B cell (primary cell): ENCODE measurements at places on chromosomes 4 and X. TPM values are rescaled to one million over a fixed set of nuclear protein-coding genes. Genes with fewer than 3 reads are reported as not detected.

- H3K27me3 ChIP-seq: no peaks in the 10 kb centered on the region
- peak; percentile 9 for DNase-seq
- H3K4me3 ChIP-seq: no peak overlapping the region
- no peak overlapping the region for H3K27ac ChIP-seq
Measured at GRCh38 chrX:106415276-106415895, 196.4 kb upstream of the RADX start.

REELD1 gene
- total RNA-seq: 2.6 and 6.0 TPM in 2 replicates

ANXA10 gene
- total RNA-seq: not detected in 2 replicates

- H3K4me3 ChIP-seq: no peak overlapping the region
- H3K27me3 ChIP-seq: no peaks in the 10 kb centered on the region
- DNase-seq: no peak
- H3K36me3 ChIP-seq: no peaks in the 10 kb centered on the region
- no peaks in the 10 kb centered on the region for H3K4me1 ChIP-seq
Measured at GRCh38 chrX:124651031-124651430, 304.7 kb downstream of the SH2D1A start.

DNA sequence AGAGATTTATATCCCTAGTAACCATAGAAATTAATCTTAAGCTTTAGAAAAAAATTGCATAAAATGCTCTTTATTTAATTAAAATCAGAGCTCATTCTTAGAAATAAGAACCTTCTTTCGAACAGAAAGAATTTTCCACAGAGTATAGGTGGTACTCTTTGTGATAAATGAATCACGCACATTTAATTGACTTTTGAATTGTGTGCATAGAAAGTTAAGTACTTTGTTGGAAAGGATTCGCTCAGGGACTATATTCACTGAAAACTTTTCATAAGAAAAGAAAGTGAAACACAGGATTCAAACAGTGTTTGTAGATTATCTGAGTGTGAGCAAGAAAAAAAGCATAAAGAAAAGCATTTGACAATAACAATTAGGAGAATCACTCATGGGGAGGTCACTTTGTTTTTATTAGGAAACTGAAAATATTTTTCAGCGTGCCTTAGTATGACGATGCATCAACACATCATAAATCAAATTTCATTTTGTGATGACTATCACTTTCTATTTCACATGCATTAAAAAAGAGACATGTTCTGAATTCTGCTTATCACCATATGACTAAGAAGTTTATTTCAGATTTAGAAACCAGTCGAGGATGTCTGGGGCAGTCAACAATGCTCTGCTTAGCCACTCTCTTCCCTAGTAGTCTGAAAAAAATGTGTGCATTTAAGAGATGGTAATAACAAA is 49.5 kb downstream of the STX18 start:
- H3K27me3 ChIP-seq: no peaks in the 10 kb centered on the region
- H3K4me1 ChIP-seq: peaks cover 5% of the 10 kb centered on the region
- H3K27ac ChIP-seq: peak overlapping the region; percentile 76
- peak; percentile 34 for DNase-seq

- no peaks in the 10 kb centered on the region for H3K27me3 ChIP-seq
- H3K4me1 ChIP-seq: no peaks in the 10 kb centered on the region
- no peak for DNase-seq
- no peak overlapping the region for H3K27ac ChIP-seq
- H3K4me3 ChIP-seq: no peak overlapping the region
Measured at GRCh38 chr4:43238008-43238407, 345.5 kb downstream of the GRXCR1 start.

USP26 gene
- not detected in 2 replicates for total RNA-seq

GRCh38 chrX:1545776-1546408 is 8.9 kb upstream of the P2RY8 start:
- no peaks in the 10 kb centered on the region for H3K36me3 ChIP-seq
- peaks cover 25% of the 10 kb centered on the region for H3K4me1 ChIP-seq
- no peak overlapping the region for H3K4me3 ChIP-seq

- no peak overlapping the region for H3K27ac ChIP-seq
- no peak overlapping the region for H3K4me3 ChIP-seq
- no peaks in the 10 kb centered on the region for H3K36me3 ChIP-seq
- no peak for DNase-seq
Measured at GRCh38 chrX:115372152-115372551, 82.6 kb downstream of the LUZP4 start.

DNA sequence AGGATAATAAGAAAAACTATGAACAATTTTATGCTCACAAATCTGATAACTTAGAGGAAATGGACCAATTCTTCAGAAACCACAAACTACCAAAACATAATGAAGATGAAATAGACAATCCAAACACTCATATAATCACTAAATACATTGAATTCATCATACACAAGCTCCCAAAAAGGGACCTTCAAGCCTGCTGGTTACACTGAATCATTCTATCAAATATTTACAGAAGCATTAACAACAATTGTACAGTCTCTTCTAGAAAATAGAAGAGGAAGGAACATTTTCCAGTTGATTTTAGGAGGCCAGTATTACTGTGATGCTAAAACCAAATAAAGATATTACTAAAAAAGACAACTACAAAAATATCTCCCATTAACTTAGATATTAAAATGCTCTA is 88.3 kb downstream of the IL15 start:
- no peak for DNase-seq
- no peaks in the 10 kb centered on the region for H3K4me1 ChIP-seq
- H3K27ac ChIP-seq: no peak overlapping the region
- H3K36me3 ChIP-seq: peaks cover 2% of the 10 kb centered on the region

GRCh38 chr4:24063731-24064130 is 173.9 kb upstream of the PPARGC1A start:
- no peak overlapping the region for H3K4me3 ChIP-seq
- H3K36me3 ChIP-seq: no peaks in the 10 kb centered on the region
- no peak for DNase-seq
- no peak overlapping the region for H3K27ac ChIP-seq
- H3K27me3 ChIP-seq: no peaks in the 10 kb centered on the region

ADH6 gene
- total RNA-seq: not detected in 2 replicates

GRCh38 chr4:189835505-189835904 is 105.2 kb upstream of the FRG1 start:
- no peak for DNase-seq
- H3K27ac ChIP-seq: no peak overlapping the region
- no peaks in the 10 kb centered on the region for H3K36me3 ChIP-seq
- no peak overlapping the region for H3K4me3 ChIP-seq
- no peaks in the 10 kb centered on the region for H3K27me3 ChIP-seq

- H3K36me3 ChIP-seq: no peaks in the 10 kb centered on the region
- DNase-seq: no peak
- H3K27me3 ChIP-seq: no peaks in the 10 kb centered on the region
- no peaks in the 10 kb centered on the region for H3K4me1 ChIP-seq
Measured at GRCh38 chr4:108053251-108053711, 63.6 kb downstream of the HADH start.

- no peaks in the 10 kb centered on the region for H3K27me3 ChIP-seq
- no peak overlapping the region for H3K4me3 ChIP-seq
- peaks cover 10% of the 10 kb centered on the region for H3K4me1 ChIP-seq
Measured at GRCh38 chr4:71270901-71271300, 67.9 kb upstream of the SLC4A4 start.

TGIF2LX gene
- total RNA-seq: not detected in 2 replicates

DNA sequence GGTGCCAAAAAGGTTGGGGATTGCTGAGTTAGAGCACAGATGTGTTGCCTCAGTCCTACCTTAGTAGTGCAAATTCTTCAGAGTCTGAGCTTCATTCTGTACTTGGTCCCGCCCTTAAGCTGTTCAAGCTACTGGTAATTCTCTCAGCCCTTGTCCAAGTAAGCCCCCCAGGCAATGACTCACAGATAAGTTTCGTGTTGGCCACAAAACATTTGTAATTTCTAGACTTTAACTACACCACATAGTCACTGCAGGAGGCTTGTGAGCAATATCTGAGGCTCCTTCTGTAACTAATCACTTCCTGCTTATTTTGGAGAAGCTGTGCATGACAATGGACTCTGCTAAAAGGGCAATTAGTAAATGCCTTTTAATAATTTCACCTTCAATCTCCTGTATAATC is 1420.5 kb downstream of the PCDH7 start:
- no peak overlapping the region for H3K27ac ChIP-seq
- H3K4me1 ChIP-seq: no peaks in the 10 kb centered on the region
- H3K36me3 ChIP-seq: no peaks in the 10 kb centered on the region
- H3K27me3 ChIP-seq: no peaks in the 10 kb centered on the region

DNA sequence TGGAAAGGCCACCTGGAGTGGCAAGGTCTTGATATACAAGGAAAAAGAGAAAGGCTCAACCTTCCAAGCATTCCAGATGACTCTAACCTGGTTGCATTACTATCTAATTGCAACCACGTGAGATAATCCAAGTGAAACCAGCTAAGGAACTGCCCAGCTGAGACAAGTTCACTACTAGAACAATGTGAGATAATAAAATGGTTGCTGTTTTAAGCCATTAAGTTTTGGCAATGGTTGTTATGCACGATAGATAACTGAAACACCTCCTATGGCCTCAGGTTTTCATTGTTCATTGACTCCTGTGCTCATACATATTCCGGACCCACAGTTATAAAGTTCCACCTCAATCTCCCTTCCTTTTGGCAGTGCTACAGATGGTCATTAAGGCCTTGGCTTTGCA is 9.2 kb upstream of the CXorf66 start:
- no peak overlapping the region for H3K27ac ChIP-seq
- no peak overlapping the region for H3K4me3 ChIP-seq
- H3K27me3 ChIP-seq: no peaks in the 10 kb centered on the region
- H3K4me1 ChIP-seq: no peaks in the 10 kb centered on the region
- no peak for DNase-seq
